OCI-LY7 (cell line): ENCODE measurements at places on chromosomes 2 and 18.

GRCh38 chr18:79884294-79884962 lies 67.0 kb downstream of the SLC66A2 start:
- DNase-seq, result no peak

DNA sequence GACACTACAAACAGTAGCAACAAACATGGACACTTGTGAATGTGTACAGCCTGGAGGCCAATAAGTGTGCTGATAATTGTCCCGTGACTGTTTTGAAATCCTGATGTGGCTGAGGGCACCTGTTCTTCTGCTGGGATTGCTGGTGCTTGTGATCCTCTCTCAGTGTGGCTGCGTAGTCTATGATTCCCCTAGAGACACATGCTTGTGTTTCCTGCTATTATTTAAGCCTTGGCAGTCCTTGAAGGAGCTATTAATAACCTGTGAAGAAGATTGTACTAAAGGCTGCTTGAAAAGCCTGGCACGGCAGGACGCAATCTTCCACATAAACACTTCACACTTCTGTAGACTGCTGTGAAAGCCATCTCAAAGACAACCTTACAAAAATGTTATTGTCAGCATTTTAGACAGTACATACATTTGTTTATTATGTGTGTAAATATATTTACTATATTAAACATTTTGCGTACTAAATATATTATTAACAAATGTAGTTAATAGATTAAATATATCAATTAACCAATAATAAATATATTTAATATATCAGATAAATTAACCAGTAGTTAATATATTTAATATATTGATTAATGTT lies 71.4 kb downstream of the GALR1 start:
- DNase-seq, result no peak

GRCh38 chr18:56565551-56566345 lies 72.6 kb downstream of the TXNL1 start:
- DNase-seq, result no peak

DNA sequence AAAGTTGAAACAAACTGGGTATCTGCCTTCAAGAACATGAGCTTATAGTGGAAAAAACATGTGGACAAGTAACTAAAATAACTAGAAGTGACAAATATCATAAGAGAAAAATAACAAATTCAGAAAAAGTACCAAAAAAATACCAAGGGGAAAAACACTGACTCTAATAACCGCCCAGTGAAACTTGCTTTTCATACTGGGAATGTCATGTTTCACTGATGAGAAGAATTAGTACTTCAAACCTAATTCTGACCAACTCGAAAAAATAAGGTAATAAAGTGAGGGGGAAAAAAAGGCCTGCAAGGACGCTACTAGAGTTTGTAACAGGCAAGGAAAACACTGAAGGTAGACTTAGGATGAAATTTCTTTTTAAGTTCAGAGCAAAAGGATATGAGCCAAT lies 83.6 kb downstream of the RTTN start:
- DNase-seq, result no peak

DNA sequence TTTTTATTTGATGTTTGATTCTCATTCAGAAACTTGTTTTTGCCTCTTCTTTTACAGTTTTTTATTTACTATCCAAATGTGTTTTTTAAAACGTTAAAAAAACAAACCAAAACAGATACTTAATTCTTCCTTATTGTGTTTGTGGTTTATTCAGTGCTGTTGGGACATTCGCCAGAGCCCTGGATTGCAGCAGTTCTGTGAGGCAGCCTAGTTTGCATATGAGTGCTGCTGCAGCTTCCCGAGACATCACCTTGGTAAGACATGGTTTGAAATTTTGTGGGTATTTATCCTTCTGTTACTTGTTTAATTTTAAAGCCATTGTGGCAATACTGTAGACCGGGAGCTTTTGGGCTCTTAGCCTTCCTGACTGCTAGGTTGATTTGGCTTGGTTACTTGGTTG lies 91.2 kb downstream of the MTA3 start:
- no peak for DNase-seq

DNA sequence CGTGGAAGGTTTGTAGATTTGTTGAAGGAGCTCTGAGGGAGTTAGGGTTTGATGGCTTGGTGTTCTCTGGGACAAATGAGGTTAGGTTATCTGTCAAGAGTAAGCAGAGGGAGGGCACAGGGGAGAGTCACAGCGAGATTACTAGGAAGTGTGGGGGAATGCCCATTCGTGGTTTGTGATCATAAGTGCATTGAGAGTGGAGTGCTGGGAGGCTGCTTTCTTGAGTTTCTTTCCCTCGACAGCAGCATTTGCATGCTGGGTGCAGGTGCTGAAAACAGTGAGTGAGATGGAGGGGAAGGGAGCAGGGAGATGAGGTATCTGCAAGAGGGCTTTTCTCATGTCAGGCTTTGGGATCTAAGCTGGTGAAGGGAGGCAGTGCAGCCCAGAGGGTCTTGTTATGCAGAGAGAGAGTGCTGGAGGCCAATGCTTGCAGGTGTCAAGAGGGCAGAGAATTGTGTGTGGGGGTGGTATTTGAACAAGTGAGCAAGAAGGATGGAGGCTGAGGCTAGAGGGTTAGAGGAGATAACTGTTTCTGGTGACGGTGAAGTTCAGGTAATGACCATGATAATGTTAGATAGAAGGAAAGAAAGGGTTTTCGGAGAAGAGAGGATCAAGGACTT lies 8.8 kb downstream of the RALB start:
- no peak for DNase-seq

GRCh38 chr2:236928380-236929037 lies 157.2 kb upstream of the COPS8 start:
- peak; percentile 3 for DNase-seq

GRCh38 chr18:44298566-44298965 lies 382.1 kb upstream of the SETBP1 start:
- DNase-seq, result no peak

- DNase-seq, result no peak
These were observed 39.8 kb upstream of the AAK1 start for GRCh38 chr2:69683170-69683971.

- no peak for DNase-seq
These were observed 48.0 kb upstream of the RMND5A start for GRCh38 chr2:86672027-86672545.

DNA sequence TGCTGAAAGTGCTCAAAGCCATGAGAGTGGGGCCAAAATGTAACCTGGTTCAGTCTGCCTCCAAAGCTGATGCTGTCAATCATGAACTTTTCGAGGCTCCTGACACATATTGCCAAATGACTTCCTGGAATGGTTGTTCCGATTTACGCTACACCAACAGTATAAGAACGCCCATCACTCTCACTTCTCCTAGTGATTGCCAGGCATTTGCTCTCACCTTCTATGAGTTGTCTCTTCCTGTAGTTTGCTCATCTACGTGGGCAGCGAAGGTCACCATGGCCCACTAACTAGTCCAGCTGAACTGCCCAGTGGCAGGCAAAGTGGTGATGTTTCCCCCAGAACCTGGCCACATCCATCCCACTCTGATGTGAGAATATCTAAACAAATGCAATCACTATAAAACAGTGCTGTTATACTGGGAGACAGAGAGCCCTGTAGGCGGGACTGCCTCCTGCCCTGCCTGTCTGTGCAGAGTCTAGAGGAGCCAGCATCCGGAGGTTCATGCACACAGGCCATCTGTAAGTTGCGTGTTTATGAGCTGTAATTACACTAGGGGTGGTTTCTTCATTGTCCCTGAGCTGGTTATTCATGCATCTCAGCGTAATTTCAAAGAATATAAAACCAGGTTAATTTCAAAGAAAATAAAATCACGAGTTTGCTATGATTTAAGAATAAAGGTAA lies 8.8 kb upstream of the CABLES1 start:
- no peak for DNase-seq

DNA sequence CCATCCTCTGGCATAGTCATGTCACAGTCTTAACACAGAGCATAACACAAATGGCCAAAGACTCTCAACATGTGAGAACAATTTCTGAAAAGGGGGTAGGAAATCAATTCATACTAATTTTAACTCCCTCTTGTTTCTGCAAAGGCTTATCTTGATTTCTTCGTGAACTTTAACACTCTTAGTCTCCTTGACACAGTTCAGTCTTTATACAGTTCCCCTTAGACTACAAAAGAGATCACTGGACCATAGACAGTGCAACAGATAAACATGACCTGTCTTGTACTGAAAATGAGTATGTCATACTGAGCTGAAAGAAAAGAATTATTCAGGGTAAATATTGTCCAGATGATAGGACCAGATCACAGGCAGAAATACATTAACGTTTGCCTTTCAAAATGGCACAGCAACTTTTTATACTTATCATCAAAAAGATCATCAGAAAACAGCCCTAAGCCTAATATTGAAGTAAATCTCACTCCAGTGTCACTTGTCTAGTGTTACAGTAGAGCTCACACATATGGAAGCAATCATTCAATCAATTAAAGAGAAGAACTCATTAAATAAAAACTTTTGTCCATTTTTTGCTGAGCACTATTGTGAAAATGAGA lies 56.4 kb upstream of the VRK2 start:
- DNase-seq, result no peak

DNA sequence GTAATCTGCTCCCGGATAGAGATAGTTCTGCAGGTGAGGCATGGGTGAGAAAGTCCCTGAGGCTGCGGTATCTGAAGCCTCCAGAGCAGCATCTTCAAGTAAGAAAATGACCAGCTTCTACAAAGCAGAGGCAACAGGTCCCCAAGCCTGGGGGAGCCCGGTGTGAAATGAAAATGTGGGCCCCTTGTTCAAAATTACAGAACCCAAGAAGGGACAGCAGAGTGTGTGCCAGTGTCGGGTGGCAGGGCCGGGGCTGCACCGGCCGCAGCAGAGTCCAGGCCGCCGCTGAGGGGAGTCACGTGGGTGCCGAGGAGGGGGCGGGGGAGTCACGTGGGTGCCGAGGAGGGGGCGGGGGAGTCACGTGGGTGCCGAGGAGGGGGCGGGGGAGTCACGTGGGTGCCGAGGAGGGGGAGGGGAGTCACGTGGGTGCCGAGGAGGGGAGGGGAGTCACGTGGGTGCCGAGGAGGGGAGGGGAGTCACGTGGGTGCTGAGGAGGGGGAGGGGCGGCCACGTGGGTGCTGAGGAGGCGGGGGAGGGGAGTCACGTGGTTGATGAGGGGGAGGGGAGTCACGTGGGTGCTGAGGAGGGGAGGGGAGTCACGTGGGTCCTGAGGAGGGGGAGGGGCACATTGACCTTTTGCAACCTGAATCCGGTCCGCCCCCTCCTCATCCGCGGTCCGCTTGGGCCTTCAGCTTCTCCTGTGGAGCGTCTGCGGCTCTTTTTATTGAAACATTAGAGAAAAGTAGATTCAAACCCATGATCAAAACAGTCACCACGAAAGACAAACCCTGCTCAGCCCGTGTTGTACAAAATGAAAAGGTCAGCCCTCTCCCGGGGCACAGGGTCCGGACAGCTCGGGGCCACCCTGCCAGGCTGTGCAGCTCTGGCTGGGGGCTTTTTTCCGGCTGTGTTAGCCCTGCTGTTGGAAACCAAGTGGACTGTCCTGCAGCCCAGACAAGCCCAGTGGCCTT lies 10.4 kb downstream of the COLEC11 start:
- DNase-seq, result peak; percentile 86
